GM23338 (cell line): ENCODE measurements at places on chromosomes 12 and 14. TPM values are rescaled to one million over a fixed set of nuclear protein-coding genes. Genes with fewer than 3 reads are reported as not detected.
A peak's percentile ranks its signal among the peaks of the same experiment; 100 is the strongest.

Gene MYO1H
- total RNA-seq, result not detected in 2 replicates

Gene PAPOLA
- 211 and 237 TPM in 2 replicates for total RNA-seq

Gene PIWIL1
- not detected in 2 replicates for total RNA-seq

Gene OTOGL
- total RNA-seq, result 0.35 and 0.66 TPM in 2 replicates

Gene PDE6H
- total RNA-seq, result not detected in 2 replicates

Gene BMAL2
- 15.9 and 18.2 TPM in 2 replicates for total RNA-seq

Gene OTX2
- 21.2 and 23.9 TPM in 2 replicates for total RNA-seq

Gene AKAP5
- 3.2 and 3.4 TPM in 2 replicates for total RNA-seq

DNA sequence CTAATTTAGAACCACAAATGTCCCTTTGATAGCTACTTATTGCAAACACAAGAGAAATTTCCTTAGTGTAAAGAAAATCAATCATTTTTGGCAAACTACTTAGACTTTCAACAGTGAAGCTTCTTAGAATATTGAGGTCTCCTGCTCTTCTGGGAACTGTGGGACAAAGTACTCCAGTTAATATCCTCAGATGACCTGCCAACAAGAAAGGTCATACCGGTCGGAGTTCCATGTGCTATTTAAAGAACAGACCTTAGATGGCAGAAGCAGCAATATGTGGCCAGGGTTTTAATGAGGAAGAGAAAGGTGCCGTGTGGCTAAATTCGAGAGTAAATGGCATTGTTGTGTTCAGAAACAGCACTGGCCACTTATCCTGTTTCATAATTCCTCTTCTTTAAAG, 114.7 kb upstream of the AMIGO2 start:
- no peaks in the 10 kb centered on the region for H3K36me3 ChIP-seq
- peaks cover 5% of the 10 kb centered on the region for H3K4me1 ChIP-seq
- H3K4me3 ChIP-seq, result no peak overlapping the region
- DNase-seq, result no peak
- H3K27me3 ChIP-seq, result no peaks in the 10 kb centered on the region

- H3K27me3 ChIP-seq, result no peaks in the 10 kb centered on the region
- no peak overlapping the region for H3K4me3 ChIP-seq
- H3K27ac ChIP-seq, result no peak overlapping the region
- no peaks in the 10 kb centered on the region for H3K36me3 ChIP-seq
- no peak for DNase-seq
- no peaks in the 10 kb centered on the region for H3K4me1 ChIP-seq
Measured at GRCh38 chr12:7047306-7047705, 13.2 kb upstream of the C1S start.

GRCh38 chr12:88366101-88366500, 214.2 kb downstream of the KITLG start:
- no peak overlapping the region for H3K27ac ChIP-seq
- no peaks in the 10 kb centered on the region for H3K27me3 ChIP-seq
- no peak overlapping the region for H3K4me3 ChIP-seq
- H3K36me3 ChIP-seq, result no peaks in the 10 kb centered on the region

GRCh38 chr12:30696103-30696408, 387 bp upstream of the IPO8 start:
- no peak overlapping the region for H3K27ac ChIP-seq
- DNase-seq, result no peak
- no peaks in the 10 kb centered on the region for H3K27me3 ChIP-seq

- no peak overlapping the region for H3K4me3 ChIP-seq
- no peaks in the 10 kb centered on the region for H3K36me3 ChIP-seq
- 0 out of 2 replicates have a peak, but pooled peaks cover 12% of the 10 kb centered on the region for H3K4me1 ChIP-seq
- H3K27ac ChIP-seq, result no peak overlapping the region
- no peaks in the 10 kb centered on the region for H3K27me3 ChIP-seq
Measured at GRCh38 chr12:91984556-91984955, 161.1 kb downstream of the BTG1 start.

DNA sequence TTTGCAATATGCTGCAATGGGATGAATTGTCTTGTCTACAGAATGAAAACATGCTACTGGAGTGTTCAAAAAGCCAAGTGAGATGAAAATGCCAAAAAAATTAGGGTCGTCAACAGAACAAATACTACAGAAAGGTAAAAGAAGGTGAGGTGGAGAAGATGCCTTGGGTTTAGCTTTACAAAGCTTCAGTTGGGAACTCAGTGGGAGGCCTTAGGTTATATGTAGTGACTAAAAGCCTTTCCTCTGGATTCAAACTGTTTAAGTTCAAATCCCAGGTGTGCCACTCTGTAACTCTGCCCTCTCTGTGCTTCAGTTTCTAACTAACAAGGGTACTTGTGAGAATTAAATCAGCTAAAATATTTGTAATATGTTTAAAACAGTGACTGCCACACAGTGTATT, 84.9 kb upstream of the PDE3A start:
- H3K27me3 ChIP-seq, result no peaks in the 10 kb centered on the region
- no peak overlapping the region for H3K27ac ChIP-seq
- no peak overlapping the region for H3K4me3 ChIP-seq

- H3K27me3 ChIP-seq, result peaks cover 97% of the 10 kb centered on the region
- H3K4me3 ChIP-seq, result peak overlapping the region; percentile 56
- H3K4me1 ChIP-seq, result peaks cover 48% of the 10 kb centered on the region
- H3K27ac ChIP-seq, result no peak overlapping the region
- no peaks in the 10 kb centered on the region for H3K36me3 ChIP-seq
- DNase-seq, result peak; percentile 61
Measured at GRCh38 chr14:36656687-36657398, 4.8 kb upstream of the PAX9 start.

DNA sequence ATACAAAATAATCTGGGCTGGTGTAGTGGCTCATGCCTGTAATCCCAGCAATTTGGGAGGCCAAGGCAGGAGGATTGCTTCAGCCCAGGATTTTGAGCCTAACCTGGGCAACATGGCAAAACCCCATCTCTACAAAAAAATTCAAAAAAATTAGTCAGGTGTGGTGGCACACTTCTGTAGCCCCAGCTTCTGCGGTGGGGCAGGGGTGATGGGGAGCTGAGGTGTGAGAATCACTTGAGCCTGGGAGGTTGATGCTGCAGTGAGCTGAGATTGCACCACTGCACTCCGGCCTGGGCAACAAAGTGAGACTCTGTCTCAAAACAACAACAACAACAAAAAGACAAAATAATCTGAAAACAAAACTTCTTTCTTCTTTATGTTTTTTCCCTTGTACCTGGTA, 66.0 kb downstream of the TC2N start:
- H3K27me3 ChIP-seq, result no peaks in the 10 kb centered on the region
- no peak overlapping the region for H3K27ac ChIP-seq
- H3K4me1 ChIP-seq, result peaks cover 8% of the 10 kb centered on the region
- H3K4me3 ChIP-seq, result no peak overlapping the region
- peaks cover 8% of the 10 kb centered on the region; the same call in 1 of the 2 replicates for H3K36me3 ChIP-seq

DNA sequence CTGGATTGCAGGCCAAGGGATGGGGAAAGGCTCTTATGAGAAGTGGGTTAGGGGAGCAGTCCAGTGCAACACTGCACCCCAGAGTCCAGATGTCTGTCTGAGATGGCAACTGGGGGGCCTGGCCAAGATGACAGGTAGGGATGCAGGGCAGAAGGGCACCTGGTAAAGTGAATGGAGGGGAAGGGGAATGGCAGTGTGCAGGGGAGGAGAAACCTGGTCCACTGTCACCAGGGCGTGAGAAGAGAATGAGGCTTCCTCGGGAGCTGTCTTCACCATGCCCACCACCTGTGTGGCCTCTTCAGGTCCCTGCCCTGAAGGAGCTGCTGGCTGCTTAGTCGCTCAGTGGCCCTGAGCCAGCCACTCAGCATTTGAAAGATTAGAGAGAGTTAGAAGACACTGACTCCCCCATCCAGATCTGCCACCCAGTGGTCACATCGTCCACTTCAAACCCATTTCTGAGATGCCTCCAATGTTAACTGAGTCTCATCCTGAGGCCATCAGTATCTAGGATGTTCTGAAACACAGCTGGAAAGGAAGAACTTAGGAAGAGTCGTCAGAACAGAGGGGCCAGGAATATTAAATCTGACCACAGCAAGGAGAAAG, 57.3 kb downstream of the PLEKHG3 start:
- no peak for DNase-seq
- no peak overlapping the region for H3K27ac ChIP-seq
- no peaks in the 10 kb centered on the region for H3K27me3 ChIP-seq
- no peak overlapping the region for H3K4me3 ChIP-seq
- H3K36me3 ChIP-seq, result no peaks in the 10 kb centered on the region

- H3K27me3 ChIP-seq, result no peaks in the 10 kb centered on the region
- no peaks in the 10 kb centered on the region for H3K4me1 ChIP-seq
- no peaks in the 10 kb centered on the region for H3K36me3 ChIP-seq
- DNase-seq, result no peak
- no peak overlapping the region for H3K4me3 ChIP-seq
Measured at GRCh38 chr12:112901271-112901670, 5.5 kb upstream of the OAS1 start.

GRCh38 chr14:32014057-32014456, 63.0 kb upstream of the ARHGAP5 start:
- H3K4me1 ChIP-seq, result peaks cover 8% of the 10 kb centered on the region; the same call in 1 of the 2 replicates
- no peak for DNase-seq
- no peak overlapping the region for H3K4me3 ChIP-seq
- no peaks in the 10 kb centered on the region for H3K36me3 ChIP-seq

- peaks cover 3% of the 10 kb centered on the region; the same call in 1 of the 2 replicates for H3K36me3 ChIP-seq
- peak; percentile 97 for DNase-seq
- H3K4me3 ChIP-seq, result peak overlapping the region; percentile 53
- H3K27ac ChIP-seq, result peak overlapping the region; percentile 91
- H3K27me3 ChIP-seq, result no peaks in the 10 kb centered on the region
Measured at GRCh38 chr12:124940393-124941169, 26.1 kb upstream of the UBC start.

- H3K27me3 ChIP-seq, result peaks cover 34% of the 10 kb centered on the region
- H3K36me3 ChIP-seq, result no peaks in the 10 kb centered on the region
- H3K4me1 ChIP-seq, result peaks cover 30% of the 10 kb centered on the region
- no peak for DNase-seq
Measured at GRCh38 chr12:99024870-99025269, 379.8 kb downstream of the APAF1 start.

DNA sequence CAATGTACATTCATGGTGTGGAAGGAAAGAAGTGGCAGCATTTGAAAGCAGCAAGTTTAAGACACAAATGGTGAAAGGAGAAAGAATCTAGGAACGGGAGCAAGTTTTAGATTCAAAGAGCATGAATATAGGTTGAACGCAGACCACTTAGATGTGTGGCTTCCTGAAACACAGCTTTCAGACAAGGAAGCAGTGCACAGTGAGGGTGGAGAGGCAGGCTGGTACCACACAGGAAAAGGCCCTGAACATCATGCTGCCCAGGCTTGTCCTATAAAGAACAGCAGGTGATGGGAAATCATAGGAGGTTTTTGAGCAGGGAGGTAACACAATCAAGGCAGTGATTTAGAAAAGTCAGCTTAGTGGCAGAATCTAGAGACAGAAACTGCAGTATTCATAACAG, 35.6 kb downstream of the GNS start:
- H3K27me3 ChIP-seq, result no peaks in the 10 kb centered on the region
- no peak for DNase-seq
- no peak overlapping the region for H3K27ac ChIP-seq
- H3K4me1 ChIP-seq, result no peaks in the 10 kb centered on the region
- H3K4me3 ChIP-seq, result no peak overlapping the region
- H3K36me3 ChIP-seq, result peaks cover 9% of the 10 kb centered on the region; the same call in 1 of the 2 replicates

DNA sequence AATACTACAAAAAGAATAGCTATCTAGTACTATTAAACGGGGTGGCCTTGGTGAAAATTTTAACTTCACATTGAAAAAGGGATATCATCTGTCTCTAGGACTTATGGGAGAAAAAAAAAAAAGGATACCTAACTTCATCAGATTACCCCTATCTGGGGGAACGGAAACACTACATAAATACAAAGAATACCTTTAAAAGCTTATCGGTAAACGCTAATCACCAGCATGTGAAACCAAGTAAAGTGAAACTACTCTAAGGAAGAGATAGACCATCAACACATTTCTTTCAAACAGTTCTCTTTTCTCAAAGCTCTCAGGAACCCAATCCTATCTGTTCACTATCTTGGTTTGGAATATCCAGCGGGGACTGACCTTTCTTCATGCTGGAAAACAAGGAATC, 3.5 kb downstream of the KICS2 start:
- peaks cover 32% of the 10 kb centered on the region for H3K4me1 ChIP-seq
- no peak for DNase-seq
- H3K36me3 ChIP-seq, result no peaks in the 10 kb centered on the region
- no peak overlapping the region for H3K4me3 ChIP-seq
- H3K27me3 ChIP-seq, result no peaks in the 10 kb centered on the region
- peak overlapping the region; percentile 83 for H3K27ac ChIP-seq

DNA sequence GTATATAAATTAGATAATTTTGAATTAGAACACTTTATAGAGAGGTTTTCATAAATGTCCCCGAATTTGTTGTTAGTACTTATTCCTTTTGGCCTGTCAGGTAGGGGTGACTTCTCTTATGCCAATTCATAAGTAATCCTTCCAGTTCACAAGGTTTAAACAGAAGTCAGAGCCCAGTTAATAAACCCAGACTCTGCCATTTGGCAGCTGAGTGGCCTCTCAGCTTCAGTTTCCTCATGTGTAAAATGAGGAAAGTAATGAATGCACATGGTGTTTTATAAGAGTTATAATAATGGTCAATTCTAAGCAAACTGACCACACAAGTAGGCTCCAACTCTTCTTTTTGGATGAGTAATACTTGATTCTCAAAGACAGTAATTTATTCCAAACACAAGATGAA, 10.3 kb downstream of the MTERF2 start:
- no peak overlapping the region for H3K27ac ChIP-seq
- H3K27me3 ChIP-seq, result no peaks in the 10 kb centered on the region
- no peak overlapping the region for H3K4me3 ChIP-seq
- H3K36me3 ChIP-seq, result no peaks in the 10 kb centered on the region
- no peak for DNase-seq

- H3K36me3 ChIP-seq, result peaks cover 29% of the 10 kb centered on the region
- no peaks in the 10 kb centered on the region for H3K27me3 ChIP-seq
- no peaks in the 10 kb centered on the region for H3K4me1 ChIP-seq
Measured at GRCh38 chr14:74807853-74808545, 44.9 kb downstream of the YLPM1 start.

DNA sequence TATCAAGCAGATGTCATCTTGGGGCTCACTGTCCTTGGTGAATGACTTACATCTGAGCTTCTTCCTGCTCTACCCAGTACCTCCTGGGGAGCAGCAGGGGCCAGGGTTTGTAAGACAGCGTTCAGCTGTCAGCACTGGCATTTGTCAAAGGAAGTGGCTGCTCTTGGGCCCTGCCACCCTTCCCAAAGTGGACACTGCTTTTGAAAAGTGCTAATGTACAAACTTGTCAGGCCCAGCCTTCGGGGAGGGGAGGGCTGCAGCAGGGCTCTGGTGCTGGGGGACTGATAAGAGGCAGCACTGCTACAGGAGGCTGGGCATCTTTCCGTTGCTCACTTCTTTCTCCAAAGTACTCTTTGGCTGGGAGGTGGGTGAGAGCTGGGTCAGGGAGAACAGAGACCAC, 59.8 kb upstream of the RBM19 start:
- H3K4me1 ChIP-seq, result no peaks in the 10 kb centered on the region
- no peak overlapping the region for H3K4me3 ChIP-seq
- no peak overlapping the region for H3K27ac ChIP-seq

DNA sequence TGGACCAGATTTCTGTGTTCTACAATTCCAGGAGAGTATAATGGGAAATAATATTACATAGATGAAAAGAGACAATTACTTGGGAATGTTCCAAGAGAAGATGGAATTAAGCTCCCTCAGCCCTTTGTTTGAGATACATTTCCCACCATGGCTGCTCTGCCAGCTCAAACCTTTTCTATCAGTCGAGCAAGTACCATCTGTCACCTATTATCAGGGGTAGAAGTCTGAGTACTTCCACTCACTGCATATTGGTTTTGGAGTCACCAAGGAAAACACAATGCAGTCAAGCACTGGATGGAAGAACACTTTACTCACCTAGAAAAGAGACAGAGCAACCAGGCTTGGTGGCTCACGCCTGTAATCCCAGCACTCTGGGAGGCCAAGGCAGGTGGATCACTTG, 270.4 kb upstream of the FAR2 start:
- no peak overlapping the region for H3K4me3 ChIP-seq
- no peak overlapping the region for H3K27ac ChIP-seq
- DNase-seq, result no peak
- H3K36me3 ChIP-seq, result no peaks in the 10 kb centered on the region
- no peaks in the 10 kb centered on the region for H3K27me3 ChIP-seq
